Activated CD4-positive, alpha-beta T cell treated with anti-CD3 and anti-CD28 coated beads, Interleukin-2, amount 10 ng/mL, durations not matched to agents 7 days and 5 days (primary cell): ENCODE measurements at places on chromosomes 7 and 10.

- DNase-seq = no peak
These were observed 594 bp downstream of the ZNF503 start for GRCh38 chr10:75400771-75401568.

- DNase-seq = no peak
These were observed 22.9 kb downstream of the TMEM273 start for GRCh38 chr10:49165259-49165658.

GRCh38 chr10:7478727-7479457, 68.1 kb upstream of the SFMBT2 start:
- DNase-seq = no peak

DNA sequence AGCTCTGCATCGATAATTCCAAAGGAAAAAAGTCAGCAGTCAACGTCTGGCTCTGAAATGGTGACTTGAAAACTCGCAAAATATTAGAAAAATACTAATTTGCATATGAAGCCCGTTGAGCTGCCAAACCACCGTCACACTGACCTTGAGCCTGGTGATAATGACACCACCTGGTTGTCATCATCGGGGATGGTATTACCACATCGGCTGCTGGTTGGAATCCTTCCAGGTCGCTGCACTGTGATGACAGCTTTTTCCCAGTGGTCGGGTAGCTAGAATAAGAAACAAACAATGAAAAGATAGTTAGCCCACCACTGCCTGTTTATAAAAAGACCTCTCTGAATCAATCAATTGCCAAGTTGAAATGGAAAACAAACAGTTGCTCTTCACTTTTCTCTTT, 41.6 kb downstream of the LAMB1 start:
- DNase-seq = no peak

GRCh38 chr10:130631142-130632096, 495.2 kb downstream of the GLRX3 start:
- DNase-seq = no peak

GRCh38 chr7:27714831-27715444, 25.0 kb upstream of the TAX1BP1 start:
- DNase-seq = no peak

GRCh38 chr7:157670490-157671357, 333.9 kb downstream of the DNAJB6 start:
- no peak for DNase-seq
